ENCODE measurements at places on chromosomes 11 and 22.

- DNase-seq, result no peak
These were observed 122.8 kb upstream of the MTNR1B start for GRCh38 chr11:92846491-92847125.

GRCh38 chr11:82776377-82776776 lies 42.7 kb upstream of the FAM181B start:
- no peak for DNase-seq

GRCh38 chr22:44243761-44244160 lies 63.0 kb downstream of the PARVG start:
- no peak for DNase-seq

DNA sequence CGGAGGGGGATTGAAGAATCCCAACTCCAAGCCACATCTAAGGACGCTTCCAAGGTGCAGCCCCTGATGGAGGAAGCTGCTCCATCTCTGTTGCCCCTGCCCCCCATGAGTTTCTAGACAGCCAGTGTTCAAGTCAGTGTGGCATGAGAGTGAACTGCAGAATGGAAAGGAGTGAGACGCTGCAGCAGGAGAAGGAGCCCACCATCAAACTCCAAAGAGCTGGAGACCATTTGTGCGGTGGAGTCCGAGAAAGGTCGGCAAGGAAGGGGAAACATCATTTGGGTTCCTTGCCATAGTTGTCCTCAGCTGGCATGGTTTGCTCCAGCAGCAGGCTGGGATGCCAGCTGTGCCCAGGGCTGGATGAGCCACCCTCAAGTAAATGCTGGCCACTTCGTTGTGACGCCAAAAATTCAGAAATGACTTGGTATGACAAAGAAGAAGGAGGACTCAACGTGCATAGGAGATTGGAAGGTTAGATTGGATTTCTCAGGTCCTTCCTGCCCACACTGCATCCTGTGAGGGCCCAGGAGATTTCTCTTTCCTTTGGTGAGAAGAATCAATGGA lies 16.4 kb downstream of the APOL2 start:
- no peak for DNase-seq

All from HTR-8/SVneo (cell line).